Bone marrow (tissue), 2 donors: ENCODE measurements at places on chromosomes 7 and 10.

- DNase-seq, result no peak
Measured at GRCh38 chr10:112587729-112588128, 140.7 kb downstream of the VTI1A start.

DNA sequence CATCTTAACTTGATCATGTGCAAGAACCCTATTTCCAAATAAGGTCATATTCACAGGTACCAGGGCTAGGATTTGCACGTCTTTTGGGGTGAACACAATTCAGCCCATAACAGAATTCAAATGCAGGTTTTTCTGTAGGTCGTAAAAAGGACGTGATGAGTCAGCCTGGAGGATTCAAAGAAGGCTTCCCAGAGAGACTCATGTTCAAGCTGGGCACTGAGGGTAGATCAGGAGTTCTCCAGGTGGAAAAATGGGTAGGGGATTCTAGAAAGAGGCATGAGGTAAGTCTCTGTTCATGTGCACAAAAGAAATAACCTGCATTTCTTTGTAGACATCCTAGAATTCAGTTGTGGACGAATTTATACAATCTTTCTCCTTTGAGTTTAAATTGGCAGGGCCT, 160.4 kb downstream of the RPS24 start:
- no peak for DNase-seq

DNA sequence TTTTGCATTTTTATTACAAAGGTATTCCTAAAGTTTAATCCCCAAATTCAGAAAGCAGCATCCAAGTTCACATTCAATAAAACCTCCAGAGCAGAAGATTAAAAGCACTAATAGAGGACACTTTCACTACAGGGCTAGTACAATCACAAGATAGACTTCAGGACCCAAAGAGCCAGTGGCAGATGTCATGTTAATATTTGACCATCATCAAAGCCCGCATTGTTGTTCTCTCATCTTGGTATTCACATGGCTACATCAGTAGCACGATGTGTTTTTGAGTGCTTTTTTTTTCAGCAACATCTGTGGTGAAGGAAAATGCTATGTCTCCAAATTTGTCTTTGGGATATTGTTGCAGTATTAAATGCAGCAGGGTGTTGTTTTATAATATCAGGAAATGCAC, 134.3 kb downstream of the ARL4A start:
- DNase-seq, result no peak

GRCh38 chr7:80631421-80631820, 7.0 kb upstream of the CD36 start:
- no peak for DNase-seq

- DNase-seq, result no peak
Measured at GRCh38 chr10:75028748-75029147, 82.7 kb upstream of the SAMD8 start.

- no peak for DNase-seq
Measured at GRCh38 chr7:69177461-69177861, 420.8 kb upstream of the AUTS2 start.

DNA sequence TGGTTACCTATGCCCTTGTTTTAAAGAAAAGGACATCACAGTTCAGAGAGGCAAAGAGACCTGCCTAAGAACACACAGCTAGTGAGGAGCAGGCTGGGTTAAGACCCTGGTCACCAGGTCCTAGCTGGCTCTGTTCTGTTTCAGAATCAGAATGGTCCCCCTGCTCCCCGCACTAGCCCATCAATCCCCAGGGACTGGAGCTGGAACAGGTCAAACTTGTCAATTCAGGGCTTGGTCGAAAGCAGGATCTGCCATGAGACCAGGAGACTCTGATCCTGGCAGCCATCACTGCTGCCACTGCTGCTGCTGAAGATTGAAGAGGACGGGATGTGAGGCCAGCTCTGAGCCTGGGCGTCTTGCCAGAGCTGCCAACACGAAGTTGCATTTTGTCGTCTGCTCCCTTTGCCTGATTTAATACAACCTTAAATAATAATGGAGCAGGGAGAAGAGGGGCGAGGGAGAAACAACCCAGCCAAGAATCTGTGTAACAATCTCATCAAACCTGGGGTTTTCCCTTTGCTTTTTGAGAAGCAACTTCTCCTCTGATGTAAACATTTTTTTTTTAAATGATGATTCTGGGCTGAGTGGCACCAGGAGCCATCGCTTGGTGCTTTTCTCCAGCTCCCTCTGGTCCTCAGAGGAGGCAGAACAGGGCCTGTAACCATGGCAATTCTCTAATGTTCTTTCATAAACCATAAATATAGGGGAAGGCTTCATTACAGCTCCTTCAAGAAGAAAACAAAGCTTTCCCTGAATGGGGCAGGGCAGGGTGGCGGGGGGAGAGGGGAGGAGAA, 119.0 kb upstream of the SORCS3 start:
- DNase-seq, result no peak

DNA sequence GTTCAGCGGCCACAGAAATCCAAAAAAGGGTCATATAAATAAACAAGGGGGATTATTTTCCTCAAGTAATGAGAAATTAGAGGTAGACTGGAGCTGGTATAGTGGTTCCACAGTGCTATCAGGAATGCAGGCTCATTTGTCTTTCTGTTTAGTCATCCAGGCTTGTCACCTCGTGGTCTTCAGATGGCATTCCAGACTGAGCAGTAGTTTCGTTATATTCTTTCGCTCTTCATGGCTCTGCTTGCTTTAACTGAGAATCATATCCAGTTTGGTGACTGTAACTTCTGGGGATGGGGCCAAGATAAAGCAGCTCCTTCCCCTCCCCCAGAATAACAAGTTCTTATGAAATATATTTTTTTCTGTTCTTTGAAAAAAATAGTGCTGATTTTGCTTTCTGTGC, 9.5 kb downstream of the ANKIB1 start:
- DNase-seq, result no peak

- DNase-seq, result no peak
Measured at GRCh38 chr7:2934211-2934731, 90.2 kb upstream of the GNA12 start.

GRCh38 chr10:36882781-36883180, 242.6 kb upstream of the ANKRD30A start:
- no peak for DNase-seq

GRCh38 chr10:95245425-95246055, 45.3 kb downstream of the PDLIM1 start:
- no peak for DNase-seq

DNA sequence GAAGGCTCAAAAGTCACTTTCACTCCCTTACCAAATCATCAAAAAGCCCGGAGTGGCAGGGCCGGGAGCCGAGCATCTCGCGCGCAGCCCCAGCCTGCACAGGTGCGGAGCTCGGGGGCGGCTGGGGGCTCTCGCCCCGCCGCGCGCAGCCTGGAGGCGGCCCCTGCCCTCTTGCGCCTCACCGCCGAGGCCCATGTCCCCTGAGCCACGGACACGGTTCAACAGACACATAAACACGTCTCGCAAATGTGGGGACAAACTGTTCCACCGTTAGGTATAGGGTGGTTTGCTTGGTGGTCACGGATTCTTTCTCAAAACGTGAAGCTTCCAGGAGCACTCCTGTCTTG, 700 bp downstream of the GSAP start:
- no peak for DNase-seq

DNA sequence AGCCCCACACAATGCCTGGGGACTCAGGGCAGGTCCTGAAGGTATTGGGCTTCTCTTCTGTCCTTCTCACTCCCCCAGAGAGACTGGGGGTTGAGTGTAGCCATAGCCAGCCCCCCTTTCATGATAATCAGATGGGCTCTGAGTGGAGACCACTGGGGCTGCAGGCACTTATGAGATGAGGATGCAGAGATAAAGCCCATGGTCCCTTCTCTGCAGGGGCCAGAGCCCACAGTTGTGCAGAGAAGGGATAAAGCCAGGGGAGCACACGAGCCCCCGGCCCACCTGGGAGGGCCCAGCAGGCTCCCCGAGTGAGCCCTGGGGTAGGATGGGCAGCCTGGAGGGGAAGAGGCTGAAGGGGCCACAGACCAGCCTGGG, 96.2 kb downstream of the BMS1 start:
- DNase-seq, result no peak

- no peak for DNase-seq
Measured at GRCh38 chr7:79563821-79564522, 110.5 kb upstream of the MAGI2 start.
